Sigmoid colon (tissue), 7 donors: ENCODE measurements at places on chromosomes 13 and 19. TPM values are rescaled to one million over a fixed set of nuclear protein-coding genes. Genes with fewer than 3 reads are reported as not detected.

The LRRC63 gene
- not detected for total RNA-seq

The PPM1N gene
- 2.5 TPM for total RNA-seq

DNA sequence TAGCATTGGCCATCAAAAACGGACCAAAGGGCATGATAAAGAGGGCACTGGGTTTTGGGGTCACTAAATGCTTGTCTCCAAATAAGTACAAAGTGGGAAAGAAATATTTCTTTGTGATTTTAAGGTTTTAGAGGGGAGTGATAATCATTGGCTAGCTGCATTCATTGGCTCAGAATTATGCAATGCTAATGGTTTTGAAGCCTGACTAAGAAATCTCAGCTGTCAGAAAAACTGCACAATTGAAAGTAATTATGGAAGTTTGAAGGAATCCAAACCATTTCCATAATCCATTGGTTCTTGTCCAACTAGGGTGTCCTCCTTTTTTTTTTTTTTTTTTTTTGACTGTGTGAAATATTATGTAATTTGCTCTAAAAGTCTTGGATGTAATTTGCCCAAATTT is 88.2 kb upstream of the ARGLU1 start:
- DNase-seq: no peak

The MBOAT7 gene
- total RNA-seq: 49.7 TPM

DNA sequence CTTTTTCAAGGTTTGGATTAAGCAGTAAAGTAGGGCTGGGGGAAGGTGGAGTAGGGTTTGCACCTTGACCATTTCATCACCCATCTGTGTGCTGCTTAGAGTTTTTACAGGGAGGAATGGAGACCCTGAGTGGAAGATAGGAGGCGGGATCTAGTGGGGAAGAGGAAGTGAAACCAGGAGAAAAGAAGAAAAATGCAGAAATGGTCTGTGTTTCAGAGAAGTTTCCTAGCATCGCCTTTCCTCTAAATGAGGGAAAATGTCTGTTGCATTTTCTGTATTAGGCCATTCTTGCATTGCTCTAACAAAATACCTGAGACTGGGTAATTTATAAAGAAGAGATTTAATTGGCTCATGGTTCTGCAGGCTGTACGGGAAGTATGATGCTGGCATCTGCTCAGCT is 64.1 kb downstream of the TPT1 start:
- no peak for DNase-seq

The NAA16 gene
- total RNA-seq: 15.2 TPM

DNA sequence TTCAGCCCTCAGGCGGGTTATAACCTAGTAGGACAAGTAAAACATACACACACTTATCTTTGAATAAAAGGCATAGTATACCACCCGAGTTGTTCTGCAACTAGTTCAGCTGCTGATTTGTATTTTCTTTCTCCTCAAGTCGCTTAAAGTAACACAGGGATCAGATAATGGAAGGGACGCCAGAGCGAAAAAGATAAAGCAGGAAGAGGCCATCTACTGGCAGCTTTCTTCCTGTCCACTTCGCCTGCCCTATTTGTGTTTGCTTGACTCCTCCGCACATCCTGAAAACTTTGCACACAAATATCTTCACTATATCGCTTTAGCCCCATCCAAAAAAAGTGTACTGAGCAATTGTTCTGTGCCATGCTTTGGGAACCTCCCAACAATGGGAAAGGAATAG is 238.0 kb upstream of the SOX21 start:
- no peak for DNase-seq

The ENOX1 gene
- 12.5 TPM for total RNA-seq

The ANGPTL4 gene
- total RNA-seq: 29.6 TPM

The HTR2A gene
- 0.81 TPM for total RNA-seq

- no peak for DNase-seq
Observed at GRCh38 chr13:45367358-45367757, 26.4 kb upstream of the TPT1 start.

The LILRB3 gene
- total RNA-seq: 16.6 TPM

- no peak for DNase-seq
Observed at GRCh38 chr13:112510002-112510780, 77.8 kb downstream of the TUBGCP3 start.

DNA sequence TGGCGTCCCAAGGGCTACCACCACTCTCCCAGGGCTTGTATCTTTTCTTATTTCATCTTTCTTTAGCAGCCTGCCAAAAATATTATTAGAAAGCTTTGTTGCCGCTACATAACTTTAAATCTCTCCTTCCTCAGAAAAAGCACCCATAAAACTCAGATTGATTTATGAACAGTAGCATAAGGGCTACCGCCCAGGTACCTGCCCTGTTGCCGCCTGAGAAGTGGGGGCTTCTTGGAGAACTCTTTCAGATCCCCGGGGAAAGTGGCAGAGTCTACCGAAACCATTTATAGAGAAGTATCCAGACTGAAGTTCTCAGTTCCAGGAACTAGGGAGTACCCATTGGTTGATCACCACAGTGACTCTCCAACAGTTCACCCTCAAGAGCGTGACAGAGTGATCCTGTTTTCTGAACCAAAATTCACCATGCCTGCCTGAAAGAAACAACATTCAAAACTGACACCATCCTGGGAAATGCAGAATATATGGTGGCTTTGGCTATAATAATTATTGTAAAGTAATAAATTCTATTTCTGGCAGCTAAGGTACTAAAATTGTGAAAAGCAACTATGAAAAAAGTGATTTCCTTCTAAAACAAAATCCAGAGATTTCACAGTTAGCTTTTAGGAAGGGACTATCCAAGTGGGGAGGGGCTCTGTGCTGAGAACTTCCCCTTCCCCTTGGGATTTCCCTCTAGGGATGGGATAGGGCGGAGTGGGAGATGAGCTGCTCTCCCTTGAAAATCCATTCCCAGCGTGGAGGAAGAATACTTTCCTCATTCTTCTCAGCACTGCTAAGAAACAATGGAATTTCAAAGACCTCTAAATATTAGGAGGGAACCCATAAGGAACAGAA is 877 bp upstream of the N4BP2L1 start:
- DNase-seq: no peak

DNA sequence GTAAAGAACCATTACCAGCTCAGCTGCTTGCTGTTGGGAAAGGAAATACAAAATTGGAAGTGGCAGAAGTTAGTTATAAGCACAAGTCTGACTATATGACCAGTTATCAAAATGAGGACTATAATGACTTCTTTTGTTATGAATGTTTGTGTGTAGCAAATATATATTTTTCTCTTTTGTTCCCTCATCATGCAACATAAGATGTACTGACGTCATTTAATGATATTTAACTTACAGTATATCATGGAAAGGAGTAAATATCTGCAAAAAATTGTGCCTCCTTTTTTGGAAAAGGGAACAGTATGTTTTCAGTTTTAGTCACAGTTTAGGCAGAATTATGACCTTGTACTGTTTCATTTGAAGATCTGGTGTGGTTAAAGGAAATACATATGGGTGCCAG is 356.3 kb upstream of the SLITRK5 start:
- DNase-seq: no peak

GRCh38 chr19:14786421-14786851 is 8.1 kb upstream of the ADGRE2 start:
- no peak for DNase-seq

GRCh38 chr19:6849876-6850275 is 37.5 kb upstream of the ADGRE1 start:
- no peak for DNase-seq

DNA sequence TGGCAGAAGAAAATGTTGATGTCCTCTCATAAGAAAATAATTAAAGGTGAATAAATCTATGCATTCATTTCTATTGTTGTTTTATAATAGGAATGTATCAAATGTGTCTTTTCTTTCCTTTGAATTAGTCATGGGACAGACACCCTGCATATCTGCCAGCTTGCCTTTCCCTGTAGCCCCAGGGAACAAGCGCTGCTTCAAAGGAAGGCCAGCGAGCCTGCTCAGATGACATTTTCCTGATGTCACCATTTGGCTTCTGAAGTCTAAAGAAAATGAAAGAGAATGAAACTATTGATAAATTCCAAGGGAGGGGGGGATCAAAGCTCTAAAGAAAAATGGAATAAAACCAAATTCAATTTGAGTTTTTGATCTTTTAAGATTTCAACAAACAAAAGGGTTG is 574.8 kb downstream of the IRS2 start:
- DNase-seq: no peak

- no peak for DNase-seq
Observed at GRCh38 chr13:110419381-110419791, 112.3 kb downstream of the COL4A2 start.

- no peak for DNase-seq
Observed at GRCh38 chr19:3942790-3943409, 10.0 kb downstream of the NMRK2 start.

GRCh38 chr13:103299079-103299478 is 232.9 kb upstream of the SLC10A2 start:
- no peak for DNase-seq

The ADPRHL1 gene
- total RNA-seq: 3.9 TPM

The DENND1C gene
- total RNA-seq: 2.0 TPM

DNA sequence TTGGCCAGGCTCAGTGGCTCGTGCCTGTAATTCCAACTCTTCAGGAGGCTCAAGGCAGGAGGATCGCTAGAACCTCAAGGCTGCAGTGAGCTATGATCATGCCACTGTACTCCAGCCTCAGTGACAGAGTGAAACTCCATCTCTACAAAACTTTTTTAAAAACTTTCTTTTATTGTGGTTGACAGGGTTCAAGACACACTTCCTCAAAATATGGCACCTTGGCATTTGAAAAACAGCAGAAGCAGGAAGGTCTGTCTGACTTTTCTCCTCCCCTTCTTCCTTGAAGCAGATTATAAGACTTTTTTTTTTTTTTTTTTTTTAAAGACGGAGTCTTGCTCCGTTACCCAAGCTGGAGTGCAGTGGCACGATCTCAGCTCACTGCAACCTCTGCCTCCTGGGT is 100.3 kb downstream of the TM9SF2 start:
- no peak for DNase-seq

The SHC2 gene
- total RNA-seq: 17.8 TPM
